ENCODE measurements at places on chromosomes 5 and 9. TPM values are rescaled to one million over a fixed set of nuclear protein-coding genes. Genes with fewer than 3 reads are reported as not detected.

DNA sequence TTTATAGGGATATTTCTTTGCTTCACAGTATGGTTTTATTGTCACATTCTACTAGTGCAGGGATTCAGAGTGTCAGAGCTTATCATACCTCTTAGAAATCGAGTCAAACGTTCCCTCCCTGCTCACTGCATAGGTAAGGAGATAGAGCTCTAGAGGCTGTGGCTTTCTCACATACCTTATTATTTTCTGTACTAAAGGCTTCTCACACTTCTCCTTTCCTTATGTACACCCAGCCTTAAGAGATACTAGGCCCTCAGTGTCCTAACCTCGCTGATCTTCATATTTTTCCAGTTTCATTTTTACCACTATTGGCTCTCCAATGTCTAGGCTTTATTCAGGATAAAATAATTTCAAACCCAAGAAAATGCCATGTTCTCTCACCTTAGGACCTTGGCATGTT lies 297.3 kb upstream of the RIOK2 start:
- no peak for DNase-seq

GRCh38 chr5:9782826-9783560 lies 152.8 kb upstream of the TAS2R1 start:
- no peak for DNase-seq

DNA sequence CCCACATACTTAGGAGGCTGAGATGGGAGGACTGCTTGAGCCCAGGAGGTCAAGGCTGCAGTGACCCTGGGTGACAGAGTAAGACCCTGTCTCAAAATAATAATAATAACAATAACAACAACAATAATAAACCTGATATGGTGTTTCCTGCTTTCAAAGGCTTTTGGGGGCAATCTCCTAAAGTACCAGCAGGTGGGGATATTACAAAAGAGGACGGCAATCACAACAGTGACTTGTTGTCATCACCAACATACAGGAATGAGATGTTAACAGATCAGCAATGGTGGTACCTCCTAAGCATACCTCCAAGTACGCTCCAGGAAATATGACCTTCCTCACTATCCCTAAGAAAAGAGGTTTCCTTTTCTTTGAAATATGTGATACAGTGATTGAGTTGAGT lies 91.1 kb upstream of the RNF180 start:
- DNase-seq = no peak

CCDC171 gene
- 1.4 TPM for total RNA-seq

HTR1A gene
- total RNA-seq = not detected

GRCh38 chr5:107459605-107460004 lies 211.1 kb downstream of the EFNA5 start:
- no peak for DNase-seq

CNTNAP3B gene
- not detected for total RNA-seq

DNA sequence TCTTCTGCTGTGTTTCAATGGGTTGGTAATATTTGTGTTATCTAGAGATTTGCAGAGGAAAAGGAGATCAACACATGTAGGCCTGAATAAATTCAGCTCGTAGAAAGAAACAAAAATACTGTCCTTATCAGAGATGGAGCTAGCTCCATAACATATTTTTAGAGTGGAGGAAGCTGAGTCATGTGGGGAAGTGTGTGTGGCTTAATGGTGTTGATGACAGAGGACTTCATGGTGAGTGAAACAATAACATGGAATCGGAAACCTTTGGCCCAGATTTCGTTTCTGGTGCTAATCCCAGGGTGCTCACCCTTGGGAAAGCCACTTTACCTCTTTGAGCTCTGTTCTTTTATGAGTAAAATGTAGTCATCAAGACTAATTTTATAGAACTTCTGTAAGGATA lies 825.0 kb downstream of the TLR4 start:
- no peak for DNase-seq

- no peak for DNase-seq
Measured at GRCh38 chr5:133675376-133676154, 63.2 kb upstream of the FSTL4 start.

DNA sequence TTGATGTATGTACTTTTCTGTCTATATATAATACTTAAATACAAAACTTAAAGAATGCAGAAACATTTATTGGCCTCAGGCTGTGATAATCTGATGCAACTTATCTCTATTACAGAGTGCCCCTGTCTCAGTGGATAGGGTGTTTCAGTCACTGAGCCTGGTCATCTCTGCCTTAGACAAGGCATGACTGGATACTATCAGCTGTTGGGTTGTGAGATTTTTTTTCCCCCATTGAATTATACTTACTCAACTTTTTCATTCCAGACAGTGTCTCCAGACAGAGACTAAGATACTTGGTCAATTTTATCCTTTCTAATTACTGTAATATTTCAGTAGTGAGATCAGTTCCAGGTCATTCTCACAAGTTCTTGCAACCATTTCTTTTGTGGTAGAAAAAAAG lies 26.7 kb downstream of the XRCC4 start:
- DNase-seq = no peak

- DNase-seq = no peak
Measured at GRCh38 chr5:140186267-140186671, 11.3 kb downstream of the CYSTM1 start.

GRCh38 chr5:124537107-124537506 lies 209.3 kb downstream of the ZNF608 start:
- DNase-seq = no peak

GRCh38 chr9:133472277-133472645 lies 6.6 kb downstream of the SLC2A6 start:
- no peak for DNase-seq

All from activated T-helper 1 cell treated with anti-CD3 and anti-CD28 coated beads, Interleukin-12 subunit alpha, Interleukin-12 subunit beta, Interleukin-2, Interleukin-4 antibody, amounts not matched to agents 30 ng/mL and 10 ng/mL and 1 ng/mL, durations not matched to agents 14 hours and 24 hours and 36 hours (primary cell).